ENCODE measurements at places on chromosomes 5 and 9.

DNA sequence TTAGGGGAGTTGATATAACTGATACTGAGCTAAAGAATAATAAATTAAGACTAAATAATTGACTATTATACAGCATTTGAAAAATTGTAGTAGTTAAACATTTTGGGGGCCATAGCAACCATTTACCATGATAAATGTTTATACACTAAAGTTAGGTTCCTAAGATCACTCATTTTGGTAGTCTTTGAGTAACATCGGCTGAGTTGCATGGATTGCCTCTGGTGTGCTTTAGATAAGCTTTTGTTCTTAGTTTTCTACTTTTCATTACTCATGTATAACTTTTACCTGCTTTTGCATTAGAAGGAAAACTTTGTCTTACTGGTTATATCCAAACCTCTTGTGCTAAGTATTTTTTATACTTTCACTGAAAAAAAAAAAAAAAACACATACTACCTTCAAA, 101.2 kb downstream of the SLC44A1 start:
- no peak for DNase-seq

DNA sequence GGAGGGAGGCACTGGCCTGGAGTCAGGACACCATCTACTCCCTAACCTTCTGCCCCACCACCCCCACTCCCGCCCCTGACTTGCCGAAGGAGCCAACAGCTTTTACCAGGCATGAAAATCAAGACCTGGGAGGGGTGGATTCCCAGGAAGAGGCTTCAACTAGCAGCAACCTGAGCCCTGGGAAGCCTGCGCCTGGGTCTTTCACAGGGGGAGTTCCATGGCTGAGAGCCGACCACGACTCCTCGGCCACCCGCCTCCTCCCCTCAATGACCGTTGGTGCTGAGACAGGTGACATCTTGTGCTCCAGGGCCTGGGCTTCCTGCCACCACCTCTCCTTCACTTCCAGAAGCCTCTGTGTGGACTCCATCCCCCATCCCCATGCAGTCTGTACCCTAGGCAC, 37.1 kb downstream of the BARX1 start:
- no peak for DNase-seq

DNA sequence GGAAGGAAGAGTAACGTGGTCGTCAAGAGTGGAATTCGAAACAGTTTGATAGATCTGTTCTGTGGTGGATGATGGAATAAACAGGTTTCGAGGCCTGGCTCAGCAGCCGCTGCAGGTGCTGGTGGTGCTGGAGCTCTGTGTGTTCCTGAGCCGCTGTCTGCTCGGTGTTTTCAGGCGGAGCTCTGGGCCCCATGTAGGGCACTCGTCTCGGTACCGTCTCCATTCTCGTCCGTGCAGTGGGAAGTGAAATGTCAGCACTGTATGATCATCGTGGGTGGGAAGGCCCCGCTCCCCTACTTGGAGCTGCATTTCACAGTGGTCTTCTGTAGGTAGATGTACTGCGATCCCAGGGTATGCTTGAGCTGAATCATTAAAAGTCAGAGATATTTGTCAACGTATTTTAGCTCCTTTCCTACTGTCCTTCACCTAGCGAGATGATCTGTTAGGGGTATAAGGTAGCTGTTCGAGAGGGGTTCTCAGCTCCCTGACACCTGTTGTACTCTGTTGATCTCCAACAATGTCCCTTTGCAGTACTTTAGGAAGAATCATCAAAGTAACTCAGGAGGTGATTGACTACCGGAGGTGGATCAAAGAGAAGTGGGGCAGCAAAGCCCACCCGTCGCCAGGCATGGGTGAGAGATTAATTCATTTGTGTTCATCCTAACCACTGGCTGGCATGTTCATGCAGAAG, 35.9 kb downstream of the TENT4A start:
- DNase-seq: no peak

DNA sequence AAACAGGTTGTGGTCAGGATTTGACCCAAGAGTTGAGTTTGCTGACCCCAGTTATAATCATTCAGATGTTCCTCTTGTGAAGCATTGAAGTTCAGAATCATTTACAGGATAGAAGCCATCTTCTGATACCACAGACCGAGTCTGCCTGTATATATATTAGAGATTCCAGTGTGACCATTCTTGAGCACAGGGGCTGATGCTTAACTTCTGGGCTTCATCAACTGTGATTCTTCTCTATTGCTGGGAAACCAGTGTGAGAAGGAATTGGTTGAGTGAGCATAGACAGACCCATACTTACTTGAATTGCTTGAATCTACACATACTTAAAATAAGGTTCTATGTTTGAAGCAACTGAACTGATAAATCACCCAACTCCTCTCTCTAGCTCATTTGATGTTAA, 27.9 kb upstream of the PCAT7 start:
- DNase-seq: no peak

GRCh38 chr9:120526534-120526933, 53.4 kb downstream of the CDK5RAP2 start:
- no peak for DNase-seq

DNA sequence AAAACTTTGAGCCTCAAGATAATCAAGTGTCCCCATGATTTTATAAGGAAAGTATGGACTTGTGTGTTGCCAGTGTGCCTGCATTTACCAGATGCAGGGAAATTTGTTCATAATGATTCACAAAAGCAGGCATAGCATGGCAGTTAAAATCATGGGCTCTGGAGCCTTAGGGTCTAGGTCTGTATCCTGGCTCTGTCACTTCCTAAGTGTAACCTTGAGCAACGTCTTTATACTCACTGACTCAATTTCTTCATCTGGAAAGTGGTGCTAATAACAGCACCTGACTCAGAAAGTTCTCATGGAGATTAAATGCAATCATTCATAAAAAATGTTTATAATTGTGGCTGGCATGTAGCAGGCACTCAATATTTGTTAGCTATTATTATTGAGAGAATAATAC, 234.9 kb downstream of the SAXO1 start:
- no peak for DNase-seq

DNA sequence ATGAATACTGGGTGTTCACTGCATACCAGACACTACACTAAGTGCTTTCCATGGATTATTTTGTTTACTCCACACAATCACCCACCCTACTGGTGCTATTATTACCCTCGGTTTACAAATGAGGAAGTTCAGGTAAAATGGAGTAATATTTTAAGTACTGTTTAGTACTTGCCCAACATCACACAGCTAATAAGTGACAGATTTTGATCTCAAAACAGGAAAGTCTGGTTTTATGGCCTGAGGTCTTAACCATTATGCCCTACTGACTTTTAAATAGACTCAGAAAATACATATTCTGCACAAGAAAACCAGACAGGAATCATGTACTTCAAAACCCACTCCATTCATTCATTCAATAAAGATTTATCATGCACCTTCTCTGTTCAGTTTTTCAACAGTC, 431.0 kb upstream of the TLE4 start:
- no peak for DNase-seq

DNA sequence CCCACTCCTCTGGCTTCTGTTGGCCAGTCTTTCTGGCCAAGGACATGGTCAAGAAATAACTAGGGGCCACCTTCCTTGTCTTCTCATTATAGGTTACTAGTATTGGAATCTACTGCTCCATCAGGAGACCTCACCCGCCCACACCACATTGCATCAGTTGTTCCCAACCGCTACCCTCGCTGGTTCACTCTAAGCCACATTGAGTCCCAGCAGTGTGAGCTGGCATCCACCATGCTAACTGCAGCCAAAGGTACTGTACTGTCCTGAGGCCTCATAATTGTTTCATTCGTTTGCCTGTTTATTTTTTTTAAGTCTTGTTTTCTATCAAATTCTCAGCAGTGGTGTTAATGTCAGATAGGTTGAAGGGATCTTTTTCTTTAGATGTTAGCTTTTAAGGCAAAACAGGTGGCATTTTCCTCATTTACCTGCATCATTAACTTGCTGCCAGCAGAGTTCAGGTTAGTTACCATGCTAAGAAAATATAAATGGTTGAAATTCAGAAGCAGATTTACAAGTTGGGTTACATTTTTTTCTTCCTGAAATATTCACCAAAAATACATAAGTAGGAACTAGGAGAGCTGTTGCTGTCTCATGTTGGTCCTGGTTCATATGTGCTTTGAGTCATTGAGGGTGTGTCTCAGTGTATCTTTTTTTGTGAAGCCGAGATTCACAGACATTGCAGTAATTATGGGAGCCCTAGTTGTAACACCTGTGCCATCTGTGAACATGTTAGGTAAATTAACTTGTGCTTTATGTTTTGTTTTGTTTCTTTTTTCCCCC, 206.9 kb downstream of the ZSWIM6 start:
- DNase-seq: no peak

GRCh38 chr9:8816361-8816760, 1016.8 kb upstream of the DMAC1 start:
- no peak for DNase-seq

GRCh38 chr9:110344821-110345220, 7.2 kb upstream of the TXNDC8 start:
- no peak for DNase-seq

GRCh38 chr9:117718701-117719100, 14.5 kb downstream of the TLR4 start:
- DNase-seq: no peak

- peak; percentile 35 for DNase-seq
These were observed 172.2 kb downstream of the CCDC192 start for GRCh38 chr5:127875235-127876021.

DNA sequence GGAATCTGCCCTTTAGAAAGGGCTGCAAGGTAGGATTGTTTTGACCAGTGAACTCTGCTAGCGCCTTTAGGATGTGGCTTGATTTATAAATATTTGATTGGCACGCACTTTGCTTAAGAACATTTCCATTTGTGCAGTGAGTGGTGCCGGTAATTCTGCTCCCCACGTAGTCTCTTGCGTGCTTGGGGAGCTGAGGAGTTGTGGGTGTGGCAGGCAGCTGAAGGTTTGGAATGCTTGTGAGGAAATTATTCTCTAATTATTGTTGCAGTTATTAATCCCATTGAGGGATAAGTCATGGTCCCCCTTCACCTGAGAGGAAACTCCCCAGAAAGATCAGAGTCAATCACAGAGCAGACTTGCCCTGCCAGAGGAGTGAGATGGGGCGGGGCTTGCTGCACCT, 76.7 kb downstream of the FGF1 start:
- DNase-seq: no peak

DNA sequence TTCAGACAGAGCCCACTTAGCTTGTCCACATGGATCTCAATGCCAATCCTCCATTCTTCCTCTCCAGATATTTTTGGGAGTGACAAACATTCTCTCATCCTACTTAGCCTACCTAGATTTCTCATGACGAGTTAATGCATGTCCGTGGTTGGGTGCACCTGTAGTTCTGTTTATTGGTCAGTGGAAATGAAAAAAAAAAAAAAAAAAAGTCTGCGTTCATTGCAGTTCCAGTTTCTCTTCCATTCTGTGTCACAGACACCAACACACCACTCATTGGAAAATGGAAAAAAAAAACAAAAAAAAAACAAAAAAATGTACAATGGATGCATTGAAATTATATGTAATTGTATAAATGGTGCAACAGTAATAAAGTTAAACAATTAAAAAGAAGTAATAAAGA, 59.0 kb downstream of the BASP1 start:
- peak; percentile 69 for DNase-seq

GRCh38 chr9:76817489-76817888, 53.3 kb downstream of the PCA3 start:
- DNase-seq: no peak
